ENCODE measurements at places on chromosomes 12 and 14.

GRCh38 chr14:94021001-94021400 is 5.1 kb upstream of the OTUB2 start:
- no peak for DNase-seq

DNA sequence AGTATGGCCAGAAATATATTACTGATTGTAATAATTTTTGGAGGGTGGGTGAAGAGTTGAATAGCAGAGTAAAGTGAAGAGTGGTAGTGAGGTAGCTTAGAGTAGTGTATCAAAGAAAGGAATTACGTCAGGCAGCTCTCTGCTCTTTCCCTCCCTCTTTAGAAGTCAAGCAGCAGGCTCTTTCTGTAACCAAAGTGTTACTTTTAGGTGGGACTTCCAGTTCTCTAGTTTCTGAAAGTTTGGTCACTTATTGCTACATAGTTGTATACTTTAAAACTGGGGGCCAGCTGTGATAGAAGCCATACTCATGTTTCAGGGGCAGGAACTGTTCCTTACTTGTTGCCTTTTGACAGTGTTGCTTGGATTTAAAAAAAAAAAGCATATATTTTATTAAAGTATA is 30.6 kb downstream of the ATF7IP start:
- no peak for DNase-seq

- no peak for DNase-seq
Observed at GRCh38 chr12:24036438-24037216, 87.2 kb upstream of the SOX5 start.

DNA sequence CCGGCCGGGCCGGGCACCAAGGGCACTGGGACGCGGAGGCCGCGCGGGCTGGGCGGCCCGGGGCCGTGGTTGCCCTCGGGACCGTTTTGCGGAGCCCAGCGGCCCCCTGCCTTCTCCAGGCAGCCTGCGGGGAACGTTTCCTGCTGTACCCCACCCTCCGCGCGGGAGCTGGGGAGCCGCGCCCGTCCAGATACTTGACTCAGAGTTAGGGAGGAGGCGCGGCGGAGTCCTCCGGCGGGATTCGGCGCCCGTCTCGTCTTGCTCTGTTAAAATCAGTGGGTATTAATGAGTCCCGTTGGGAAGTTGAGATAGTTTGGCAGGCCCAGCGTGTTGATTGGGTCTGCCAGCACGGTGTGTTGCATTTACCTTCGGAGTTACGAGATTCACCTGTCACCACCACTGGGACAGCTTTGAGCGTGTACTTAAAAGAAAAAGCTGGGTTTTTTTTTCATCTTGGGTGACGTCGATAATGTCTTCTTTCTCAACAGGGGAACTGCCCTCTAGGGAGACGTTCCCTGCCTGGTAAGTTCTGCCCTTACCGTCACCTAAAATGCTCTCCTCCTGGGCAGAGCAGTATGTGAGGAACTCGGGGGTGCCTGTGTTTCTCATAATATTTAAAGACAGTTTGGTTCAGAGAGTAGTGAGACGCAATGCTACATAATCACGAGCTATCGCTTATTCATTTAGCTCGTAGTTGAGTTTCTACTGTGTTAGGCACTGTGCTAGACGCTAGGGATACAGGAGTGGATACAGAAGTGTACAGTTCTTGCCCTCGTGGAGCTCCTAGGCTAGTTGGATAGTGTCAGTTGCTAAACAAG is 596 bp downstream of the DLST start:
- peak; percentile 72 for DNase-seq

DNA sequence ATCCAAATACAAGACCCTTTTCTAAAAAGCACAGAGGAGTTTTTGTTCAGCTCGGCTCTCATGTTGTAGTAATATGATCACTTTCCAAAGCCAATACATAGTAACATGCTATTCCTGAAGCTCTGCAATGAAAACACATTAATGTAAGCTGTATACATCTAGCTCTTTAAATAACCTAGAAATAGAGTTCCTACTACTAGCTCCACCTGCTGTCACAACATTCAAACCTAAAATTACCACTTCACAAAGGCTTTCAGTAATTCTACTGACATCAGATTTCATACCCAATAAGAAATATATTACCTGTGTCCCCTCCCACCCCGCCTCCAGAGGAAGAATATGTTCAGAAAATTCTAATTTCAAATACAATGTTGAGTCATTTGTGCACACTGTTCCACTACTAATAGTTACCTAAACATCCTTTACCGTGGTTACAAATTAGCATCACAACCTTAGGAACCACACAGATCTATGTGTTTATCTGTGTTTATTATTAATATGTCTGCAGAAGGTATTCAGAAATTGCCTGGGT is 17.8 kb downstream of the EFCAB11 start:
- no peak for DNase-seq

- DNase-seq = no peak
Observed at GRCh38 chr12:109464642-109465351, 12.3 kb downstream of the KCTD10 start.

DNA sequence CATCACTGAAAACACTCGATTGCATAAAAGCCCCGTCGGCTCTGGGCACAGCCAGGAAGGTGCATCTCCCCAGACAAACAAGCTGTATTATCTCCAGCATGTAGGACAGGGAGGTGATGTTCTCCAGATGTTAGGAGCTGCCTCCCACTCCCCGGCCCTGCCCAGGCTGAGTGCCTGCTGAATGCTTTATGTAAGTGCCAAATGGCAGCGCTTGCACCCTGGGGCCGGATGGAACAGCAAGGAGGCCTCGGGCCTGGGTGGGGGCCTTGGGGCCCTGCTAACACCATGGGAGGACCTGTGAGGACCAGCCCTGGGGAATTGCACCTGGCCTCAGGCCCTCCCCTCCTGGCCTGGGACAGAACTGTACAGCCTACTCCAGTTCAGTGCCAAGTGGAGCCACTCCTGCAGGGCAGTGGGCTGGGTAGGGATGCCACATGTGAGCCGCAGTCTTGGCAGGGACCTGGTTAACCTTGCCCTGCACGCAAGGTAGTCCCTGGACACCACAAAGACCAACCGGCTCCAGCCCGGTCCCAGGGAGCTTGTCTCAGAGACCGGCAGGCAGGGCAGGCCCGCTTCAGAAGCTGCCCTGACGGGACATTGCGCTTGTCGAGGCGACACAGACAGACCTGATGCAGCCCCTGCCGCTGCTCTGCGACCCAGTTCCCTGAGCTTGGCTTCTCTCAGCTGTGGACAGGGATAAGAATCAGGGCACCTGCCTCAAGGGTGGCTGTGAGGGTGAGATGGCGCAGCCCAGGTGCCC is 35.3 kb upstream of the PPP1R13B start:
- no peak for DNase-seq

DNA sequence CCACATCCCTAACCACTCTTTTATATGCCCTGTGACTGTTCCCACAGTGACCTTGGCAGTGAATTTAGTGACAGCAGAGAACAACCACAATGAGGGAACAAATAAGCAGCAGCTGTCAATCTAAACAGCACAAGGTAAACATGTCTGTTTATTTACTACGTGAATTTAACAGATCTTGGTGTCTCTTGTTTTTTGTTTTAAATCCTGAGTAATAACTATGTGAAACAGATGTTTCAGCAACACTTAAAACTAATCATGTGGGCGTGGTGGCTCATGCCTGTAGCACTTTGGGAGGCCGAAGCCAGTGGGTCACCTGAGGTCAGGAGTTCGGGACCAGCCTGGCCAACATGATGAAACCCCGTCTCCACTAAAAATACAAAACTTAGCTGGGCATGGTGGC is 17.0 kb upstream of the CFAP54 start:
- DNase-seq = no peak

DNA sequence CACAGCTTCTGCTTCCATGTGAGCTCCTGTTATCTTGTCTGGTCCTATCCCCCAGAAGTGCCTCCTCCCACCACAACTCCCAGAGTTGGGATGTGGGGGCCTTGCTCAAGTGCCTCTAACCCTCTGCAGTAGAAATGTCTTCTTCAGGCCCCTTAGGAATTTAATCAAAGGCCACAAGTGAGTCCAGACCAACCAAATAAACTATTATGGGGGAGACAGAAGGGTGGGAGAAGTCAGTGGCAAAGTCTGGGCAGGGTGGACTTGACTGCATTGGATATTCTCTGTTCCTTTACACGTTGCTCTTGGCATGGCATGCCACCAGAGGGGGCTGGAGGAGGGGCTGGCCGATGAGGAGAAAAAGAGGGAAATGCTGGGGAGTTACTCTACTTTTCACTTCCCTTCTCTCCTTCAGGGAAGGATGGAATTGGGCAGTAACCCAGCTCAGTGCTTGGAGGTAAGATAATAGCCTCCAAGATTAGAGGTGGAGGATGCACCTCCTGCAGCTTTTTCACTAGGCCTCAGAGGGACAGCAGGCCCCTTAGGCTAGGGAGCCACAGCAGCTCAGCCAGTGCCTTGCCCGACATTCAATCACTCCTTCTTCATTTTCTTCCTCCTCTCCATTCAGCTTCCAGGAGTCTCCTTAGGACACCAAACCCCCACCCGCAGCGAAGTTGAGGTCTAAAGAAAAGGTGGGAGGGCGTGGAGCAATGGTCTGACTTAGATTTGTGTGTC is 1.2 kb upstream of the AP1G2 start:
- peak; percentile 59 for DNase-seq

DNA sequence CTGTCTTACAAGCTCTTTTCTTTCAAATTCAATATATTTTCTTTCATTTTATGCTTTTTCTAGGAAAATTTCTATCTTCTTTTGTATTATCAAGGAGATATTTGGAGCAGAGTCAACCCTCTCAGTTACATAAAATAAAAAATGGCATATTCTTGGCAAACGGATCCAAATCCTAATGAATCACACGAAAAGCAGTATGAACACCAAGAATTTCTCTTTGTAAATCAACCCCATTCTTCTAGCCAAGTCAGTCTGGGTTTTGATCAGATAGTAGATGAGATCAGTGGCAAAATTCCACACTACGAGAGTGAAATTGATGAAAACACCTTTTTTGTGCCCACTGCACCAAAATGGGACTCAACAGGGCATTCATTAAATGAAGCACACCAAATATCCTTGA is 20.6 kb downstream of the PIK3C2G start:
- DNase-seq = no peak

- no peak for DNase-seq
Observed at GRCh38 chr12:123238330-123238682, 5.1 kb downstream of the MTRFR start.

GRCh38 chr14:79186523-79186922 is 1016.4 kb downstream of the NRXN3 start:
- DNase-seq = no peak

DNA sequence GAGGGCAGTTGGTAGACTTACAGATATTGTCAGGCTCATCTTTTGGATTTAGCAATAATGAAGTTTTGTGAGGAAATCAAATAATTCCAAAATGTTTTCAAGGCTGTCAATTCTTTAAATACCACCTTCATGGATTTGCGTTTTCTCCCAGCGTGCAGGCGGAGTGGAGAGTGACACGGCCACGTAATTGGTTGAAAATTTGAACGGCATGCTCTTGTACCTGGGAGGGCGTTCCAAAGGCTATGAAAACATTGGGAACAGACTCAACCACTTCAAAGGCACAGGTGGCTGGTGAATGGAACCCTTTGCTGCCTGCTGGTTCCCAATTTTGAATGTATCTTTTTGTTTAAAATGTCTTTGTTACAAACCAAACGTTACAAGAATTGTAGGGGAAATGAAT is 12.4 kb downstream of the SMIM41 start:
- DNase-seq = no peak

DNA sequence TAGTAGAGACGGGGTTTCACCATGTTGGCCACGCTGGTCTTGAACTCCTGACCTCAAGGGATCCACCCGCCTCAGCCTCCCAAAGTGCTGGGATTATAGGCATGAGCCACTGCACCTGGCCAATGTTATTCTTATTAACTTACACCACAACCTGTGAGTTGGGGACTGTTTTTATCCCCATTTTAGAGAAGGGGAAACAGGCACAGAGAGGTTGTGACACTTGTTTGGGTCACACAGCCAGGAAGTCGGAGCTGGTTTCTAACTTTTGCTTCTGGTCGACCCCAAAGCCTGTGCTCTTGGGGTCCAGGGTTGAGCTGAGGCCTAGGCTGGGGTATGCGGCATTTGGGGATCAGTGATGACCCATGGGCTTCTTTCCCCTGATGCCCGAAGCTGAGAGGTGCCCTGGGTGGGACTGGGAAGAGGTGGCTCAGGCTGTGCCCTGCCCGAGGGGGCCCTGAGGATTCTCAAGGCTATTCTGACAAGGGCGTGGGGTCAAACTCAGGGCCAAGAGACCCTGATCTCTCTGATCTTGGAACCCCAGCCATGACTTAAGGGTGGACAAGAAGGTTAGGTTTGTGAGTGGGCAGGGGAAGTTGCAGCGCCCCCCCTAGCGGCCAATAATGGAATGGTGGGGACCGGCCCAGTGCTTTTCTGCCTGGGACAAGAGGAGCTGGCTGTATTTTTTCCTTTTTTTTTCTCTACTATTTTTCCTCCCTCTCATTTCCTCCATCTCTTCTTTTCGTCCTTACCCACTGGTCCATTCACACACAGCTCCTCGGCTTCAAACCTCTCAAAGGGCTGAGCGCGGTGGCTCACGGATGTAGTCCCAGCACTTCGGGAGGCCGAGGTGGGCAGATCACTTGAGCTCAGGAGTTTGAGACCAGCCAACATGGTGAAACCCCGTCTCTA is 3.0 kb downstream of the SDSL start:
- peak; percentile 78 for DNase-seq

DNA sequence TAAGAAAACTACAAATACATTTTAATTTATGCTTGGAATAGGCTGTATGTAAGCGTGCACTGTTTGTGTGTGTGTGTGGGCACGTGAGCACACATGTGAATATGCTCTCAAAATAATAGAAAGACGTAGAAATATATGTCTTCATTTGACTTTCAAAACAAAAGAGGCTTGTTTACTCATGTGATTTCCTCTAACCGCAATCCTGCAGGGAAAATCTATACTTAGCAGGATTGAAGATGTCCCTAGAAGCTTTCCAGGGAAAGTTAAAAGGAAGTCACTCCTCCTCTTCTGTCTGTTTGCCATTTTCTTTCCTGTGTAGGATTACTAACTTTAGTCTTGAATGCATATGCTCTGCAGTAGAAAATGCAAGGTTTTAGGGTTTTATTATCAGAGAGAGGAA is 404.7 kb downstream of the MDGA2 start:
- DNase-seq = no peak

- DNase-seq = peak; percentile 81
Observed at GRCh38 chr12:31324116-31324844, 1.7 kb downstream of the SINHCAF start.

GRCh38 chr14:89469210-89470198 is 52.5 kb upstream of the FOXN3 start:
- peak; percentile 15 for DNase-seq

DNA sequence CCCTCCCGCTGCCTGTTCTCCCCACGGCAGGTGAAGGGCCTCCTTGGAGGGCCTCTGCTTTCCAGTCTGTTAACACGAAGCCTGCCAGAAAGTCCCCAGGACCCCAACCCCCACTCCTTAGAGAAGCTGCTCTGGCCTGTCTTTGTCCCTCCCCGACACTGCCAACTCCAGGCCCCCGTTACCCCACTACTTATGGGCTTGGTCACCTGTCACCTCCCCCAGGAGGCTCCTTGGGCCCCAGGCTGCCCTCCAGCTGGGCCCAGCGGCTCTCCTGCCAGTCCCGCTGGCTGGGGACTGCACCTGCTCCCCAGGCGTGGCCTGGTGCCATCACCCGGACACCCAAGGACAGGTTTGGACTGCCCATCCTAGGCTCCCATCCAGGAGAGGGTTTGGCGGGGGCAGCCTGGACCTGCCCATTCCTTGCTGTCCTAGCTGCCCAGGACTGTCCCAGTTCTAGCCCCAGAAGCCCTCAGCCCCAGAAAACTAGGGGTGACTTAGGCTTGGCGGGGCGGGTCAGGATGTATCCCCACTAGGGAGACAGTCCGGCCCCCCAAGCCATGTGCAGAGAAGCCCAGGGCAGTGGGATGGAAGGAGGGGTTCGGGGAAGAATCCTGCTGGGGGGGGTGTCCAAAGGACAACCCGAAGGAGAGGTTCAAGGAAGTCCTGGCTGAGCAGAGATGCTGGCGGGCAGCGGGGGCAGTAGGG is 155.7 kb upstream of the C14orf180 start:
- no peak for DNase-seq

- no peak for DNase-seq
Observed at GRCh38 chr12:107331912-107332311, 238.6 kb upstream of the CRY1 start.

All from activated CD4-positive, alpha-beta T cell treated with anti-CD3 and anti-CD28 coated beads for 36 hours (primary cell).